ENCODE measurements at places on chromosomes 1 and 21. TPM values are rescaled to one million over a fixed set of nuclear protein-coding genes. Genes with fewer than 3 reads are reported as not detected.

The CNR2 gene
- total RNA-seq = 0.10 TPM

The KAZN gene
- 22.9 TPM for total RNA-seq

The CASZ1 gene
- total RNA-seq = 8.2 TPM

The NBPF4 gene
- not detected for total RNA-seq
